ENCODE measurements at places on chromosomes 3 and 15.

DNA sequence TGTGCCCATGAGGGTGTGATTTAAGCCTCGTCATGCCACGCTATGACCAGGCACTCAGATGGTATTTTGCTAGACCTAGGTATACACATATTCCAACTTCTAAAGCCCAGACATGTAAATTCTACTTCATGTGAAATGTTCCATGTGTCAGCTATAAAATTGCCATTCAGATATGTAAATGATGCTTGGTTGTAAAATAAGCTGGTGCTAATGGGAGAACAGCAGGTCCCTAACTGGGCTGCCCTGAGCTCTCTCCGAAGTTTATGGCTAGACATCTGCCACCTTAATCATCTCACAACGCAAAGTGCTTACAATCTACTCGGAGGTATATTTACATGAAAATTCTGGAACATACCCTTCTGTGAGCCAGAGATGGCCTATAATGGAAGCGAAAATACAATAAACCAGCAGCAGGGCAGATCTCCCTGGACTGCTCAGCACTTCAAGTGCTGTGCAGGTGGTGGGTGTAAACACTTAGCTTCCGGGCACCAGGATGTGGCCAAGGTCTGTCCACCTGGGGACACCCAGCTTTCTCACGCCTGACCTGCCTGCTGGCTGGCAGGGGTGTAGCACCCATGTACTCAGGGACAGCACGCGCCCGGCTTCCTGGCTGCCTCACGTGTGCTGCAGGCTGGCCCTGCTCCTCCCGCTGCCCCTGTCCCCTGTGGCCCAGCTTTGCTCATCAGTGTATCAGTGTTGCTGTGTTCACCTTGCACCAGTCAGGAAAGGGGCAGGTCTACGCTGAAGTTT lies 82.0 kb downstream of the CHDH start:
- peak; percentile 83 for DNase-seq
- no peak overlapping the region for H3K27ac ChIP-seq
- H3K27me3 ChIP-seq, result no peaks in the 10 kb centered on the region
- no peaks in the 10 kb centered on the region for H3K36me3 ChIP-seq

DNA sequence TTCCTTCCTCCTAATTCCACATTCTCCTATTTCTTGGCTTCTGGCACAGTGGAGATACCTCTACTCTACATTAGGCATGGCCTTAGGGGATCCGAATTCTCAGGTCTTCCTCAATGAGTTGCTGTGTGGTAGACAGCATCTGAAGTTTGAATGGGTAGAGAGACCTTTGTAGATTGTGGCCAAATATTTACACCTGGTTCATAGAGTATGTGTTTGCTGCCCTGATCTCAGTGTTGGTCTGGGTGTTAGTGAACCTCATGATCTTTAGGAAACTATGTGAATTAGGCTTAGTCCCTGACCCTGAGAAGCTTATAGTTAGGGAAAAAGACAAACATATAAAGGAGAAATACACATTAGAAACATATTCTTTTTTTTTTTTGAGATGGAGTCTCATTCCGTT lies 75.8 kb downstream of the LPP start:
- H3K27ac ChIP-seq, result no peak overlapping the region
- no peaks in the 10 kb centered on the region for H3K36me3 ChIP-seq
- H3K4me1 ChIP-seq, result peaks cover 7% of the 10 kb centered on the region
- no peak overlapping the region for H3K4me3 ChIP-seq
- no peak for DNase-seq
- H3K27me3 ChIP-seq, result no peaks in the 10 kb centered on the region

GRCh38 chr3:156106721-156107373 lies 13.5 kb upstream of the KCNAB1 start:
- H3K36me3 ChIP-seq, result no peaks in the 10 kb centered on the region
- H3K4me1 ChIP-seq, result no peaks in the 10 kb centered on the region

- H3K27ac ChIP-seq, result peak overlapping the region; percentile 75
- peak overlapping the region; percentile 55 for H3K4me3 ChIP-seq
- H3K4me1 ChIP-seq, result peaks cover 31% of the 10 kb centered on the region
- H3K27me3 ChIP-seq, result no peaks in the 10 kb centered on the region
- DNase-seq, result no peak
- H3K36me3 ChIP-seq, result no peaks in the 10 kb centered on the region
These were observed 65.3 kb downstream of the SLC30A4 start for GRCh38 chr15:45457220-45457619.

DNA sequence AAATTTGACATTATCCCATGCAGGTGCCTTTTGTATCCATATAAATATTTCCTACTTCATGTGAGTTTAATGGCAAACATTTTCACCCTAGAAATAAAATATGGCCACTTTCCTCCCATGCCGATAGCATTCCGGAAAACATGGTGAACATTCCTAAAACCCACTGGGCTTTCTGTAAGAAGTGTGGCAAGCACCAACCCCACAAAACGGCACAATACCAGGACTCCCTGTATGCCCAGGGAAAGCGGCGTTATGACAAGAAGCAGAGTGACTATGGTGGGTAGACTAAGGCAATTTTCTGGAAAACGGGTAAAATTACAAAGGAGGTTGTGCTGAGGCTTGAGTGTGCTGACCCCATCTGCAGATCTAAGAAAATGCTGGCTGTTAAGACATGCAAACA lies 7.6 kb downstream of the ANXA2 start:
- H3K27ac ChIP-seq, result no peak overlapping the region
- H3K27me3 ChIP-seq, result no peaks in the 10 kb centered on the region
- H3K4me1 ChIP-seq, result peaks cover 78% of the 10 kb centered on the region
- H3K4me3 ChIP-seq, result peak overlapping the region; percentile 9

Measured in upper lobe of right lung (tissue), 1 donor.